Activated CD8-positive, alpha-beta memory T cell treated with anti-CD3 and anti-CD28 coated beads for 1 hour (primary cell): ENCODE measurements at places on chromosomes 2 and 18.

DNA sequence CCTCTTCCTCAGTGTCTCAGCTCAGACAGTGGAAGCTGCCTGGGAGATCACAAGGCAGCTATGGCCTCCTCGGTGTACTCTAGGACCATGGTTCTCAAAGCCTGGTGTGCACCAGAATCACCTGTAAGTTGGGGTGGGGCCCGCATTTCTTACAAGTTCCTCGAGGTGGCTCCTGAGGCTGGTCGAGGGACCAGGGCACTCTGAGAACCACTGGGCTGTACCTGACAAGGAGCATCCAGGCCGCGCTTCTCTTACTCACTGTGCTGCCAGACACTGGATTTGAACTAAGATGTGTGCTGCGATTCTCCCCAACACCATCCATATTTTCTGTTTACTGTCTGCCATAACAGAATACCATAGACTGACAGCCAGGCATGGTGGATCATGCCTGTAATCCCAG is 59.5 kb downstream of the DIPK1C start:
- no peak for DNase-seq

DNA sequence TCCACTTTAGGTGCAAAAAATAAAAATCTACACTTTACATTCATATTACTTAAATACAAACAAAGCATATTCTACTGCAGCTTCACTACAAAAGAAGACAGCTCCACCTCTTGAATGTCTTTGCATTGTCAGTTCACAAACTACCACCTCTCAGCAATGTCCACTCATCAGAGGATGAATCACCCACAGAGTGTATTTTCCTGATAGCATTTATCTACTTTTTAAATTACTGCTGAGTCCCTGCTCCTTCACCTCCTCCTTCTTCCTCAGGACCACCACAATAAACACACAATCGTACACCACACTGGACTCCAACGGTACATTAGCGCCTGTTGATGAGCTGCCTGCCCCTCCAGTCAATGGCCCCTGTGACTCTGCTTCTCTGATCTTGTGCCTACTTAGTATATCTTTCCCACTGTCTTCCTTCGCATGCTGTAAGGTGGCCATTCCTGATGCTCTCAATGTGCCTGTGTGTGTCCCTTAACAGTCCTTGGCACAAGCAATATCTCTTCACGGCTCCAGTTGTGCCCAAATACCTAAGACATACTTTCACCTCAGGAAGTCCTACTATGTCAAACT is 120.9 kb downstream of the DHRS9 start:
- DNase-seq, result no peak

GRCh38 chr18:58859907-58860306 is 4.8 kb upstream of the ZNF532 start:
- no peak for DNase-seq

DNA sequence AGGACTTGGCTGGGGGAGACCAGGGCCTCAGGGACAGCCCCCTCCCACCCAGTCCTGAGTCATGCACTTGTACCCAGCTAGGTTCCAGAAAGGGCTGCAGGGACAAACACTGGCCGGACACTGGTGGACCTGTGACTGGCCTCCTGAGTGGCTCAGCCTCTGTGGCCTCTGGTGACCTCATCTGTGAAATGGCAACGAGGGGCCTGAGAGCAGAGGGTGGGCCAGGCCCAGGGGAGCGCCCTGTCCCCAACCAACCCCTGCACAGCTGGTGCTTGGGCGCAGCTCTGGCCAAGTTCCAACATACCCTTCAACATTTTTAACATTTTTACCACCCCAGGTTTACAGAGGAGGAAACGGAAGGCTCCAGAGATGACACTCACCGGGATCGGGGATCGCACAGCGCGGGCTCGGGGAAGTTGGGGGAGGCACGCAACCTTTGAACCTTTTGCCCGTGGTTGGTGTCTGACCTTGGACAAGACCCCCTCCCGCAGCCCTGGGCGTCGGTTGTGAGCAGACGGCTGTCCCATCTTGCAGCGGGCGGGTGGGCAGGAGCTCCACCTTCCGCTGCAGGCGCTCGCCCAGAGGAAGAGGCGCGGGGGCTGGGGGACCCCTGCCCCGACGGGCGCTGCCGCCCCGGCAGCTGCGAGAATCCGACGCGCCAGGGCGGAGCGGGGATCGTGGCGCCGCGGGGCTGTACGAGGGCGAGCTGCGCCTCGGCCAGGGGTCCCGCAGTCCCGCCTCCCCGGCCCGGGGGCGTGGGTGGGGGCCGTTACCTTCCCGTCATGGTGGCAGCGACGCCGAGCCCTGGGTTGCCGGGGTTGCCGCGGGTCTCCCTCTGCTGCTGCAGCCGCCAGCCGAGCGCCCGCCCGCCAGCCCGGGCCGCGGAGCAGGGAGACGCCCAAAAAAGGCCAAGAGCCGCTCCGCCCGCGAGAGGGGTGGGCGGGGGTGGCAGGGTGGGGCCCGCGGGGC is 805 bp downstream of the LIMS2 start:
- DNase-seq, result no peak

DNA sequence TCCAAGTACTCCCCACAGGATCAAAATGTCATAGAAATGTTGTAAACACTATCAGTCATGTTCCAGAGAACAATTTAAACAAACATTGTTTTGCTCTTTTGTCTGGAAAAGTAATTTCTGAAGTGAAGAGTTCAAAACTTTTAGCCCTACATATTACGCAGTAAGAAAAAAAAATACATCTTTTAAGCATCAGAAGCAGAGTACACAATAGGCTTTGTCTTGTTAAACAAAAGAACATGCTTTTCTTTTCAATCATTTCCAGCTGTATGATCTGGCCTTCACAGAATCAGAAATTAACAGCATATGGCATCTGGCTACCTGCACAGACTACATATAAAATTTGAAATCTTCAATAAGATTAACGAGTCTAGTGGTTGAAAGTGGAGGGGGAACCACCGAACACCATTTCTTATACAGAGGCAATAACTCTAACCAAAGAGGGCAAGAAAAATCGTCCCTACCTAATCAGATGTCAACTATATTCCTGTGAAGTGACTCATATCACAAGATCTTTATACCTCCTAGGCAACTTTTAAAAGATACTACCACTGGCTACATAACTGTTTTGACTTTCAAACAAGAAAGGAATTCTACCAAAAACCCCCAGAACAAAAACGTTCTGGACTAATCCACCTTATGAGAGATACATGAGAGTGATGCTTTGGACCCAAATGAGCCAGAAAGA is 149.3 kb downstream of the EXOC6B start:
- DNase-seq, result no peak

DNA sequence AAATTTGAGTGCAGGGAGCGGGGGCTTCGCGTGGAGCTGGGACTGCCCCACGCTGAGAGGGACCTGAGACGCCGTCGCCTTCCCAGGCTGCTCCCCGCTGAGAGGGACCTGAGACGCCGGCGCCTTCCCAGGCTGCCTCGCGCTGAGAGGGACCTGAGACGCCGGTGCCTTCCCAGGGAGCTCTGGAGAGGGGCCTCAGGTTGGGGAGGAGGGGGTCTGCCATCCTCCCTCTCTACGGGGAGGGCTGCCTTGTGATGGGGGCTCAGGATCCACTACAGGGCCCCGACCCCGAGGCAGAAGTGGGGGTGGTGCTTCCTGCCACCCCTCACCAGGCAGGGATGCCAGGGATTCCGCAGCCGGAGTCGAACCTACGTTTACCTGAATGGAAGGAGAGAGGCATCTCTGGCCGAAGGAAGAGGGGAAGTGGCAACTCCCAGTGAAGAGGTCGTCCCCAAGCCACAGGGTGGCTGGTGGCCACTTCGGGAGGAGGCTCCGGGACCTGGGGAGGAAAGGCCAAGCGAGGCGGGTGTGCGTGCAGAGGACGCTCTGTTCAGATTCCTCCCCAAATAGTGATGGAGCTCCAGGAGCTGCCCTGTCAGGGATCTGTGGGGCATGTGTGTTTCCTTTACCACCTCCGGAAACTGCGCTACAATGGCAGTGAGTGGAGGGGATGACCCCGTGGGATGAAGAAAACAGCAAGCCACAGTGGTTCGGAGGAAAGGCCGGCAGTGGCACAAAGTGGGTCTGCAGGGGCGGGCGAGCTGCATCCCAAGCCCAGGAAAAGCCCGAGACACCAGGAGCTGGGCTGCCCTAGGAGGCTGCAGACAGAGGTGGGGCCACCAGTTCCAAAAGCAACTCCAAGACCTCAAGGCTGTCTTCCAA is 108.2 kb upstream of the CTDP1 start:
- DNase-seq, result no peak

DNA sequence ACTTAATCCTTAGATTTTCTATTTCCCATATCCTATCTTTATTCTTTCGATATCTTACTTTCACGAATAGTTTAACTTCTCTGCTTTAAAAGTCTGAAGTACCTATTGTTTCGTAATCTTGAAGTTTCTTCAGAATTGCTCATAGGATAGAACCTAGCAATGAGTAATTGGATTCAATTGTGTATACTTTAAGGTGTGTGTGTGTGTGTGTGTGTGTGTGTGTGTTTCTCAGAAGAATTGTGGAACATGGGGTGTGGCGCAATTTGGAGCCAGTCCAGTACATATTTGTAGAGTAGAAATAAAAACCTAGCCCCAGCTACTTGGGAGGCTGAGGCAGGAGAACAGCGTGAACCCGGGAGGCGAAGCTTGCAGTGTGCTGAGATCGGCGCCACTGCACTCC is 897.6 kb downstream of the BCL11A start:
- DNase-seq, result no peak

DNA sequence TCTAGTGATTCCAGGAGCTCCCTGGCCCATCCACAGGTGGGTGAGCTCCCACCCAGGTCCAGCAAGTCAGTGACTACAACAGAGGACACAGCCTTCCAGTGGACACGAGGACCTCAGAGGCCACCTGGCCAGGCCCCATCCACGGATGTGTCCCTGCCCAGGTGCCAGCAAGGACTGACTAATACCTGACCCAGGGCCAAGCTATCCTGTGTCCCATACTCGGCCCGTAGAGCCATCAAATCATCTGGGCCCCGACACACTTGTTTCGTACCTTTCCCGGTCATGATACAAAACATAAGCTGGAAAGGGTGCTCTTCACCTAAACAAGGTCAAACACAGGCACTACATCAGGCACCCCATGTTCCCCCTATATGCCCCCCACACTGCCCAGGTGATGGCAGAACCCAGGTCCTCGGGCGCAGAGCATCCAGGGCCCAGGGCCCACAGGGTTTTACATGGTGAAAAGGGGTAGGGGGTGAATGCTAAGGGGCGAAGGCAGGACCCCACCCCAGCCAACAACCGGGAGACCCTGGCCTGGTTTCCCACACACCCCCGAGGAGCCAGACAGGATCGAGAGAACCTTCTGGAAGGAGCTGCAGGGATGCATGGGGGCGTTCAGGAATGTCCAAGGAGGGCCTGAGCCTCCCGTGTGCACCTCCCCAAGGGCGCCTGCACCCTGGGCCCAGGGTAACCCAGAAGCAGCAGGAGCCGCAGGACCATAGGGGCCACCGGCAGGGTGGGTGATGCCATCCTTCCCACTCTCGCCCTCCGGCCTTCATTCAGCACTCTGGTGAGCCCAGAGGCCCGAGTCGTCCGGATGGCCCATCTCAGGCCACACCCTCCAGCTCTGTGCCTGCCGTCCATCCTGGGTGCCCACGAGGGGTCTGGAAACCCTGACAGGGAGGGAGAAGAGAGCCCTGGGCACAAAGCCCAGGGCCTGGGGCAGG is 94.3 kb downstream of the HDAC4 start:
- DNase-seq, result no peak

- no peak for DNase-seq
These were observed 41.3 kb downstream of the COL4A3 start for GRCh38 chr2:227205701-227206100.

GRCh38 chr2:120763931-120764330 is 28.3 kb downstream of the GLI2 start:
- no peak for DNase-seq

- DNase-seq, result no peak
These were observed 1227.8 kb upstream of the ZEB2 start for GRCh38 chr2:145747715-145748114.

DNA sequence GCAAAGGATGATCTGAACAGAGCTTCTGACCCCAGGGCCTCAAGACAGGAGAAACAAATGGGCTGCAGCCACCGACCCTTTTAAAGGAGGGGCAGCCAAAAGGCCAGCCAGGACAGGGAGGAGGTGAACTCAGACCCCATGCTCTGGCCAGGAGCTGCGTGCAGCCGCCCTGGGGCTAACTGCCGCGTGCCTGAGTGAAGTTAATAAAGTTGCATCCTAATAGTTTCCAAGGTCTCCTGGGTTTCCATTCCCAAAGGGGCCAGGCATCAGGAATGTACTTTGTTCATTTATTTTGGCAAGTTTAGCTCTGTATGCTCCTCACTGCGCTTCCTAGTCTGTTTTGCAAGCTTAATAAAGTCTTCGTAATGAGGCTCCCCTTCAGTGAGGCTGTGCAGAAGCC is 60.7 kb downstream of the EN1 start:
- no peak for DNase-seq

DNA sequence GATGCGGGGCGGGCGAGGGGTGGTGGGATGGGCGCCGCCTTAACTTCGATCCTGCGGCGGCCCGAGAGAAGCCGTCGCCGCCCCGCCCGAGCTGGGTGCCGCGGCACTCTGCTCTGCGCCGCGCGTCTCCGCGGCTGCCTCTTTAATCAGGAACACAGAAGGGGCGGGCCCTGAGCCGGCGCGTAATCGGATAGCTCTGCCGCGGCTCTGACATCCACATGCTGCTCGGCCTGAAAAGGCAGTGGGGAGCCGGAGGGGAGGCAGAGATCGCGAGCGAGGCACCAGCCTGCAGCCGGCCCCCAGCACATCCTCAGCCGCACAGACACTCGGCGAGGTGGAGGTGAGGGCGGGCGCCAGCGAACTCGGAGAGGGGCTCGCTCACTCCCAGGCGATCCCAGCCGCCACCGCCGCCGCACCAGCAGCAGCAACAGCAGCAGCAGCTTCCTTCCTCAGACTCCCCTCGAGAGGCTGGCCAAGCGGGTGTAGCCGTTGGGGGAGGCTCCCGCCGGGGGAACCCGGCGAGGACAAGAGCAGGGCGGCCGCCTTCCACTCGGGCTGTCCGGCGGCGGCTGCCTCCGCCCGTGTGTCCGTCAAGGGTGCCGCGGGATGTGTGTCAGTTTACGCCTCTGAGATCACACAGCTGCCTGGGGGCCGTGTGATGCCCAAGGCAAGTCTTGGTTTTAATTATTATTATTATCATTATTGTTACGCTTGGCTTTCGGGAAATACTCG is at the start of gene NRP2:
NRP2 (plus strand) TSS at position 263 of the 732 bp plus-strand sequence. CDS start 790 bp downstream, outside the sequence.
- no peak for DNase-seq

DNA sequence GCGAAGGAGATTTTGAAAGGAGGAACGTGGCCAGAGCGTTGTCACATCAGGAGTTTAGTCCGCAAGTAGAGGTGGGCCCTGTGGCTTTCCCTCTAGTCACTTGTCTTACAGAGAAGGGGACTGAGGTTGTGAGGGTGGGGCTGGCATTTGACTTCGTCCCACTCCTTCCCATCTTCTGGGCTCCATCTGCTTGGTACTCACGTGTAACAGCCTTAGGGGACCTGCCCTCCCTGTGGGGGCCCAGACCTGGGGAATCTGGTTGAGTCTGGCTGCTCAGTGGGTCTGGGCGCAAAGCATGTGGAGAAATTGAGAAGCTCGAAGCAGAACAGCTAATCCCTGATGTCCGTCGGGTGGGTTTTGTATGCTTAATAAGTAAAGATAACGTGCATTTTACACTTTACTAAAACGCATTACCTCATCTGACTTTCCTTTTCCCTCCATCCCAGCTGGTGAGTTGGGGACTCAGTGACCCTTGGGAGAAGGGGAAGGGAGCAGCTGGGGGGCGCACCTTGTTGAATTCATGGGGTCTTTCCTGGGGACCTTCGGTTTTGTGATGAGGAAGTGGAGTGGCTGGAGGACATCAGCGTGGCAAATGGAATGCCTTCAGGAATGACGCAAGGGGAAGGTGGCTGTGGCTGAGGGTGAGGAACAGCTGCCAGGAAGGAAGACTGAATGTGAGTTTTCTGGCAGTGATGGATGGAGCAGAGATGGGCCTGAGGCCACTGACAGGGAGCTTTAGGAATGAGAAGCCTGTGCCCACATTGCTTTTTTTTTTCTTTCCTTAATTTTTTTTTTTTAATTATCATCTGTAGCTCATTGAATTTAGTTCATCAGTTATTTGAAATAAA is 44.8 kb downstream of the ASAP2 start:
- DNase-seq, result no peak
